Mesothelial cell of epicardium (in vitro differentiated cells): ENCODE measurements at places on chromosomes 5 and 9. TPM values are rescaled to one million over a fixed set of nuclear protein-coding genes. Genes with fewer than 3 reads are reported as not detected.
A peak's percentile ranks its signal among the peaks of the same experiment; 100 is the strongest.

- no peak overlapping the region for H3K27ac ChIP-seq
- peaks cover 1% of the 10 kb centered on the region for H3K27me3 ChIP-seq
- H3K4me3 ChIP-seq = no peak overlapping the region
- no peak for DNase-seq
- no peaks in the 10 kb centered on the region for H3K36me3 ChIP-seq
- H3K4me1 ChIP-seq = peaks cover 2% of the 10 kb centered on the region
These were observed 970.0 kb downstream of the MAT2B start for GRCh38 chr5:164475339-164475977.

DNA sequence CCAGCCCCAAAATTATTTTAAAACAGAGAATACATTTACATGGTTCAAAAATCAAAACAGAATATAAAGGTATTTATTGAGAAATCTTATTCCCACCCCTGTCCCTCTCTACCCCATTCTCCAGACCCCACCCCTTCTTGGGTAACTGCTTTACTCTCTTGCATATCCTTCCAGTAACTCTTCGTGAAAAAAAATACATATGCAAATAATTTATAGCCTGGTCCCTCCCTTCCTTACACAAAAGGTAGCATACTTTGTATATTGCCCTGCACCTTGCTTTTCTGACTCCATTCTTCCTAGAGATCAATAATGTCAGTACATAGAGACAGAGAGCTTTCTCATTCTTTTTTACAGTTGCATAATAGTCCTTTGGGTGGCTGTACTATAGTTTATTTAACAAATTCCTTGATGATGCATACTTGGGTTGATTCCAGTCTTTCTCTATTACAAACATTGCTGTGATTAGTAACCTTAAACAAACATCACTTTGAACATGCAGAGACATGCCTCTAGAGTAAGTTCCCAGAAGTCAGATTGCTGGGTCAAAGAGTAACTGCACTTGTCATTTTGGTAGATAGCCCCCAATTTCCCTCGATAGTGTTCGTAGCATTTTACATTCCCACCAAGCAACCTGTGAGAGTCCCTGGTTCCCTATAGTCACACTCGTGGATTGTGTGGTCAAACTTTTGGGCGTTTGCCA is 47.9 kb downstream of the STOM start:
- no peak overlapping the region for H3K27ac ChIP-seq
- no peak for DNase-seq
- no peaks in the 10 kb centered on the region for H3K27me3 ChIP-seq
- H3K4me3 ChIP-seq = no peak overlapping the region
- peaks cover 29% of the 10 kb centered on the region for H3K36me3 ChIP-seq

Gene PCDHA12
- 22.5 to 22.8 TPM (median 22.5 TPM) in 3 replicates for total RNA-seq

- H3K4me3 ChIP-seq = no peak overlapping the region
- H3K36me3 ChIP-seq = no peaks in the 10 kb centered on the region
- H3K4me1 ChIP-seq = peaks cover 37% of the 10 kb centered on the region
- no peak overlapping the region for H3K27ac ChIP-seq
- no peaks in the 10 kb centered on the region for H3K27me3 ChIP-seq
These were observed 201.7 kb upstream of the MSX2 start for GRCh38 chr5:174522480-174523260.

Gene AFAP1L1
- 0.22 to 0.63 TPM (median 0.36 TPM) in 3 replicates for total RNA-seq

Gene PDE8B
- total RNA-seq = 2.9 to 4.8 TPM (median 4.3 TPM) in 3 replicates

DNA sequence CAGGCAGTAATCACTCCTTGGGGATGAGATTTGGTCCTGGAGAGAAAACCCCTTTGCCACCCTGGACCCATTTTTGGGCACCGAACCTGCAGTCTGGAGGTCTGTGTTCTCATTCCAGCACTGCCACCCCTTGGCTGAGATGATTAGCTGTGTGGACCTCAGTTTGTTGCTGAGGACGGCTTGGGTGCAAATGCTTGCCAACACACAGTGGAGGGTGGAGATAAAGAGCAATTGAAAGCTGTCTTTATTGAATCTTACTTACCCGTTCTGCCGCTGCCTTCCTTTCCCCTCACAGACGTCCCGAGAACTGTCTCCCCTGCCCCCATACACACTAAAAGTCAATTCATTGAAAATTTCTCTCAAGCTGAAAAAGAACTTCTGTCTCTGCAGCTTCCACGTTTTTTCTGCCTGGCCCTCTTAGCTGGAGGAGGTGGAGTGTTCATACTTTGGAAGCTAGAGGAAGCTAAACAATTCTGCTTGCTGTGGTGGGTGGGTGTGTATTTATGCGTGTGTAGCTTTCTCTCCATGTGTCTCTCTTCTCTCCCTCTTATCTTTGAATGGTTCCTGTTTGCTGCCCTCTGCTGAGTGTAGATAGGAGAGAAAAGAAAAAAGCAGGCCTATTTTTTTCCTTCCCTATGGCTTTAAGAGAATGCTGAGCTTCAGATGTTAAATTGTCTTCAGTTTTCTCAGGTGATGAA is 6.6 kb downstream of the GALNT10 start:
- no peaks in the 10 kb centered on the region for H3K36me3 ChIP-seq
- no peak for DNase-seq
- no peak overlapping the region for H3K4me3 ChIP-seq
- peaks cover 32% of the 10 kb centered on the region for H3K4me1 ChIP-seq
- no peak overlapping the region for H3K27ac ChIP-seq
- H3K27me3 ChIP-seq = peaks cover 42% of the 10 kb centered on the region

- H3K27ac ChIP-seq = no peak overlapping the region
- H3K27me3 ChIP-seq = no peaks in the 10 kb centered on the region
- no peak for DNase-seq
These were observed 21.1 kb upstream of the DMRTA1 start for GRCh38 chr9:22425551-22425950.

Gene C8G
- 1.5 to 2.5 TPM (median 1.5 TPM) in 3 replicates for total RNA-seq

GRCh38 chr5:28391277-28391676 is 1352.9 kb upstream of the CDH9 start:
- H3K36me3 ChIP-seq = no peaks in the 10 kb centered on the region
- no peak overlapping the region for H3K27ac ChIP-seq
- DNase-seq = no peak

Gene SLC34A1
- not detected in 3 replicates for total RNA-seq

DNA sequence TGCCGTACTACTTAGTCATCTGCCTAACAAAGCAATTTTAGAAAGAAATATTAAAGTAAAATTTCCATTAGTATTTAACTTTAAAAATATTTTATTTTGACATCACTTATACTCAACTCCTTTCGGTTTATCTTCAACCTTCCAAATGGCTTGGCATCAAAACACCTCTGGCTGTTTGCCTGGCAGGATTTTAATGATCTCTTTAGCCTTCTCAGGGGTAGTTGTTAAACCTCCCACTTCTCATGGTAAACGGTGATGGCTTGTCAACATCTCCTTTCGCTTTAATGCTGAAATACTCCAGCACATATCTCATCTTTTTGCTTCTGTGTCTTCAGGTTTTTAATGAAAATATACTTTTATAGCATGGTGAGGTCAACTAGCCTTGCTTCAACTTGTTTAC is 747.1 kb downstream of the CETN3 start:
- H3K4me1 ChIP-seq = no peaks in the 10 kb centered on the region
- H3K36me3 ChIP-seq = no peaks in the 10 kb centered on the region
- H3K27me3 ChIP-seq = no peaks in the 10 kb centered on the region
- H3K4me3 ChIP-seq = no peak overlapping the region
- H3K27ac ChIP-seq = no peak overlapping the region

GRCh38 chr9:131977109-131977838 is 102.4 kb downstream of the MED27 start:
- H3K27me3 ChIP-seq = no peaks in the 10 kb centered on the region
- peaks cover 31% of the 10 kb centered on the region for H3K4me1 ChIP-seq
- no peak overlapping the region for H3K27ac ChIP-seq
- peaks cover 3% of the 10 kb centered on the region for H3K36me3 ChIP-seq
- no peak overlapping the region for H3K4me3 ChIP-seq

Gene CLK4
- total RNA-seq = 42.1 to 43.5 TPM (median 42.9 TPM) in 3 replicates

DNA sequence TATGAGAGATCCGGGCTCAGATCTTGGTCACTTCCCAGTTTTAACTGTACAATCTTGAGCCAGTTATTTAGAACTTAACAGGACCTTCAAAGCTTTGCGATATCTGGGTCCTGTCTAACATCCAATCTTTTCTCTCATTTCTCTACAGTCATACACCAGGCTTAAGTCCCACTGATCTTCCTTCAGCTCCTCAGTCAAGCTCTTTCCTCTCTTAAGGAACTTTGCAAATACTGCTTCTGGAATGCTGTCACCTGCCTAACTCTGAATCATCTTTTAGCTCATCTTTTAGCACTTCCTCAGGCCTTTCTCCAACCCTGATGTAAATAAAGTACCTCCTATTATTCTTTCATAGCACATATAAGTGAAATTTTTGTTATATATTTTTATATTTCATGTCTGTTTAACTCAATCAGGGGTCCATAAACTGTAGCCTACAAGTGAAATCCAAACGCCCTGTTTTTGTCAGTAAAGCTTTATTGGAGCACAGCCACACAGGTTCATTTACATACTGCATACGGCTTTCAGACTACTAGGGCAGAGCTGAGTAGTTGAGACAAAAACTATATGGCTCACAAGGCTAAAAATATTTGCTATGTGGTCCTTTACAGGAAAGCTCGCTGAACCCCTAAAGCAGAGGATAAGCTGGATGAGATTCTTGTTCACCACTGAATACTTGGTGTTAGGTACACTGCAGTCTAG is 63.5 kb downstream of the MEF2C start:
- H3K27me3 ChIP-seq = no peaks in the 10 kb centered on the region
- no peak overlapping the region for H3K4me3 ChIP-seq
- no peaks in the 10 kb centered on the region for H3K36me3 ChIP-seq
- no peaks in the 10 kb centered on the region for H3K4me1 ChIP-seq
- no peak overlapping the region for H3K27ac ChIP-seq
- DNase-seq = no peak

GRCh38 chr9:111945216-111945615 is 48.6 kb downstream of the UGCG start:
- no peaks in the 10 kb centered on the region for H3K36me3 ChIP-seq
- H3K4me1 ChIP-seq = no peaks in the 10 kb centered on the region
- no peak overlapping the region for H3K4me3 ChIP-seq
- H3K27me3 ChIP-seq = no peaks in the 10 kb centered on the region
- no peak overlapping the region for H3K27ac ChIP-seq
- DNase-seq = no peak

GRCh38 chr5:575636-576035 is 36.5 kb upstream of the CEP72 start:
- H3K36me3 ChIP-seq = no peaks in the 10 kb centered on the region
- peak; percentile 9 for DNase-seq
- H3K4me1 ChIP-seq = no peaks in the 10 kb centered on the region
- H3K27ac ChIP-seq = no peak overlapping the region
- peaks cover 51% of the 10 kb centered on the region for H3K27me3 ChIP-seq

DNA sequence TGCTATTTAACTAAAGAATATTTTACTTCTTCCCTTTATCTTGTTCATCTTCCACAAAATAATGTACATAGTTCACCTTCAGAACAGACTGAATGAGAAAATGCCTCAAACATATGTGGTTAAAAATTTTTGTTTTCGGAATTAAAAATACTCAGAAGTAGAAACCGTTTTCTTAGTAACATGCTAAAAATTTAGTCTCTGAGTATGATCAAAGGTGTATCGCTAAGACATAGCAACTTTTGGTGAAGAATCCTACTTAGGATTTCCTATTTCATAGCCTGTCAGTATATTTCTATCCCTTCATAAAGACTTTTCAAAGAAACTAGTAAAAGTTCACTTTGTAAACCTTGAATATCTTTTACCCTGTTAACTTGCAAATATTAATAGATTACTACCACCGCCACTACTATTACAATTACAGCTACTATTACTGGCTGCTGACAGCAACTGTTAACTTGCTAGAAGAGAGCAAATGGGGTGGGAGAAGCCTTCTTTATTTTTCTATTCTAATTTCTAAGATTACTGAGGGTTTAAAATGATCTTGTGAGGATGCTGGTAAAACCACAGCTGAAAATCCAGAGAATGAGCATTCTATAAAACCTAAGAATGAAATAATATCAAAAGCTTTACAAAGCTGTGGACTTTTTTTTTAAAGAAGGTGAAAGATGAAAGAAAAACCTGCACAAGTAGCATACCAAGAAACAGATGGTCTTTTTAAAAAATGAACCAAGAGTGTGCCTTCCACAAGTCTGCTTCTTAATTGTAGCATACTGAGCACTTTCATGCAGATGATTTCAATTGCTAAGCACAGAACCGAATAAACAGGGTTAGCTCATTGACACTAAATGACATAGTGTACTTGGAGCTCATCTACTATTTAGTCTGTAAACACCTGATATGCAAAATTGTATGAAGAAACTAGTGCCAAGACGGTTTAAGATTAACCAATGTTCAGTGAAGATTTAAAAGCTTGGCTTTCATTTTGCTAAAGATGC is 246.3 kb upstream of the EFNA5 start:
- H3K4me3 ChIP-seq = no peak overlapping the region
- no peaks in the 10 kb centered on the region for H3K4me1 ChIP-seq
- no peak overlapping the region for H3K27ac ChIP-seq
- H3K27me3 ChIP-seq = no peaks in the 10 kb centered on the region
- DNase-seq = no peak

DNA sequence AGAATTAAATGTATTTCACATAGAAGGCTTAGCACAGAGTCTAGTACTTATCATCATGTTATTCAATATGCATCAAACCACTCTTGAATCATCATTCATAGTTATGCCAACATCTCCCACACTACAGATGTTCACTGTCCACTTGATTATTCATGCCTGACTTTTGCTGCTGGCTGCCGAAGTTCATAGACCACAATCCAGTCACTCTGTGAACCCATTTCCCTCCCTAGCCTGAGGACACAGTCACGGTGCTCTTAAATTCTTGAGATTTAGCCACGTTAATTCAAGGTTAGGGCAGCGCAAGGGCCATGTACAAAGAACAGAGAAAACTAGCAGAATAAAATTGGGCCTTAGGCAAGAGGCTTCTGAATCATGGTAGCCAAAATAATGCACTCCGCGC is 32.4 kb downstream of the ABCA1 start:
- H3K36me3 ChIP-seq = peaks cover 2% of the 10 kb centered on the region
- H3K27ac ChIP-seq = no peak overlapping the region
- DNase-seq = no peak
- no peaks in the 10 kb centered on the region for H3K27me3 ChIP-seq

- H3K4me1 ChIP-seq = peaks cover 5% of the 10 kb centered on the region
- no peaks in the 10 kb centered on the region for H3K36me3 ChIP-seq
- H3K27me3 ChIP-seq = peaks cover 40% of the 10 kb centered on the region
- H3K27ac ChIP-seq = no peak overlapping the region
- no peak overlapping the region for H3K4me3 ChIP-seq
These were observed 11.1 kb upstream of the SLC6A19 start for GRCh38 chr5:1190278-1190677.

Gene TAF1L
- total RNA-seq = 0.05 TPM in 1 of 3 replicates, not detected in the others

DNA sequence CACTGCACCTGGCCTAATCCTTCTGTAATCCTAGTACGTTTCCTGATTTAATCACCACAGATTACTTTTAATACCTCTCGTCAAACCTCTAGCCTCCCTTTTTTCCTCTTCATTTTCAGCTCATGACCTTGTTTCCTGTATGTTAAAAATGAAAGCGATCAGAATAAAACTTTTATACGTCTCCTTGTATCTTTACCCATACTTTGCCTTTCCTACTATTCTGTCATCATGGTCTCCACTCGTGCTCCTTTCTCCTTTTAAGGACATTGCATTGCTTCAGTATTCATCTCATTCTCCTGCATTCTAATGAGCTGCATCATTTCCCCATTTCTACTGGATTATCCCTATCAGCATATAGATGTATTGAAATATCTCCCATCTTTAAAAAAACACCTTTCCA is 8.5 kb downstream of the CDC42SE2 start:
- H3K27me3 ChIP-seq = no peaks in the 10 kb centered on the region
- H3K36me3 ChIP-seq = no peaks in the 10 kb centered on the region
- H3K4me3 ChIP-seq = no peak overlapping the region
- peaks cover 13% of the 10 kb centered on the region for H3K4me1 ChIP-seq
- no peak overlapping the region for H3K27ac ChIP-seq

GRCh38 chr9:113695440-113695851 is 180.7 kb upstream of the ZNF618 start:
- peaks cover 6% of the 10 kb centered on the region for H3K4me1 ChIP-seq
- H3K4me3 ChIP-seq = no peak overlapping the region
- no peaks in the 10 kb centered on the region for H3K36me3 ChIP-seq
- H3K27me3 ChIP-seq = peaks cover 38% of the 10 kb centered on the region
